ENCODE measurements at places on chromosomes 4 and X. TPM values are rescaled to one million over a fixed set of nuclear protein-coding genes. Genes with fewer than 3 reads are reported as not detected.

CCDC110 gene
- 1.8 TPM for total RNA-seq

STBD1 gene
- 14.8 TPM for total RNA-seq

SOX3 gene
- not detected for total RNA-seq

P2RY10 gene
- 6.3 TPM for total RNA-seq

SMIM43 gene
- total RNA-seq: 0.15 TPM

FAM47E gene
- total RNA-seq: 6.3 TPM

MAGED4B gene
- 16.3 TPM for total RNA-seq

DMRTC1 gene
- total RNA-seq: 1.2 TPM

SHISA3 gene
- total RNA-seq: 2.2 TPM

NLGN4X gene
- 1.4 TPM for total RNA-seq

All from lung (tissue), 17 donors.